ENCODE measurements at places on chromosomes 3 and 15. TPM values are rescaled to one million over a fixed set of nuclear protein-coding genes. Genes with fewer than 3 reads are reported as not detected.

DNA sequence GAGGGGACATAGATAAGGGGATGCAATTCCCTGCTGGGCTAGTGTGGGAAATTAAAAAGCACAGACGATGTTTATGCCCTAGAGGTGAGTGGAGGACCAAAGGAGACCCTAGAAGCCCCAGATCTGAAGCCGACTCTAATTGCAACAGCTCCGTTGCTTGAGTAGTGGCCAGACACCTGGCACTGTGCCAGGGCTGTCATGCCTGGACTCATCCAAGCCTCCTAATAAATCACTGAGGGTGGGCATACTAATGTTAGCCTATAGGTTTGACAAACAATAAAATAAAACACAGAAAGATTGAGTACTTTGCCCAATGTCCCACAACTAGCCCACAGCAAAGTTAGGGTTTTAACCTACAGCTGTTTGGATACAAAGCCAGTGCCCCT lies 25.4 kb upstream of the MRPS22 start:
- no peak for DNase-seq

The WDR93 gene
- not detected for total RNA-seq

- DNase-seq, result no peak
These were observed 11.2 kb downstream of the GCSAM start for GRCh38 chr3:112121577-112122547.

GRCh38 chr15:73617301-73617831 lies 15.8 kb downstream of the NPTN start:
- DNase-seq, result no peak

GRCh38 chr3:3648988-3649679 lies 150.1 kb upstream of the LRRN1 start:
- DNase-seq, result no peak

DNA sequence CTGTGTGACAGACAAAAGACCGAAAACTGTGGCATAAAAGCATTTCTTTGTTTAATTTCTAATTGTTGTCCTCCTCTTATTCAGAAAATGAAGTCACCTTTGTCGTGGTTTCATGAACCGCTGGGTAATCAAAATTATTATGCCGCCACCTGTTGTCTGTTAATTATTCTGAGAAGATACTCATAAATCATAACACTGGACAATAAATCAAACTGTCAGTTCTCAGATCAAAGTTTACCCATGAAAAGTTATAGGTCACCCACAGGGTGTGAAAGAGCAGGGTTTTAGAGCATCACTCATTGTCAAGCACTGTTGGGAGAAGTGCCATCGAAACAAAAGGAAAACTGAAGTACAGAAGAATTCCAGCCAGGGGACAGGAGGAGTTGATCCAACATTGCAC lies 474.3 kb downstream of the NR2F2 start:
- DNase-seq, result no peak

The FBXO40 gene
- not detected for total RNA-seq

The PIGZ gene
- 126 TPM for total RNA-seq

The ALS2CL gene
- 40.3 TPM for total RNA-seq

DNA sequence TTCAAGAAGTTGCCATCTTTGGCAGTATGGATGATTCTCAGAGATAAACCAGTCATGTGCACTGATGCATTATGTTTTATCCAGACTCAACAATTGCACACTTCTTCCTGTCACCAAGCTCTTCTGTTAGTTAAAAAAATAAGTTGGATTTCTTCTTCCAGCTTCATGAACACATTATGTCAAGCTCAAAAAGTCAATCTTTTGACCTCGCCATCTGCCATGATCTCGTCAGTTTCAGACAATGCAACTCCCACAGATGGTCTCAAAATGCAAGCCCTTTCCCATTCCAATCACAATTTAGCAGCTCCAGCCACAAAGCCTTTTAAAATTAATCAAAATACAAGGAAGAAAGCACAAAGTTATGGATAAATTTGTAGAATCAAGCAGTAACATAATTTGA lies 42.8 kb downstream of the TFDP2 start:
- no peak for DNase-seq

DNA sequence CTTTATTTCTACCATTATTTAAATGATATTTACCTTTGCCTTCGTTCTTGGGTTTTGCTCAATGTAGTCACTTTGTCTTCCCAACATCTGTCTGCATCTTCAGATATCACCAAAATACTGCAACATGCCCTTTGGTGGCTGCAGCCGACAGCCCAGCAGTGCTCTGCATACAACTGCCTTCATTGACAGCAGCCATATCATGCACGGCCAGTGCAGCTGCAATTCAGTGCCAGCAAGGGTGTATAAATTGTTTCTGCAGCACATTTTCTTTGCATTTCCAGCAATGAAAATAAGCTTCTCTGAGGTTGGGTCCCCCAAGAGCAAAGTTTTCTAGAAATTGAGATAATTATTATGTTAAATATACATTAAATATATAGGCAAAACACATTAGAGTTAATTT lies 6.0 kb upstream of the PLSCR5 start:
- DNase-seq, result no peak

GRCh38 chr15:74613953-74614743 lies 1.5 kb upstream of the CLK3 start:
- no peak for DNase-seq

DNA sequence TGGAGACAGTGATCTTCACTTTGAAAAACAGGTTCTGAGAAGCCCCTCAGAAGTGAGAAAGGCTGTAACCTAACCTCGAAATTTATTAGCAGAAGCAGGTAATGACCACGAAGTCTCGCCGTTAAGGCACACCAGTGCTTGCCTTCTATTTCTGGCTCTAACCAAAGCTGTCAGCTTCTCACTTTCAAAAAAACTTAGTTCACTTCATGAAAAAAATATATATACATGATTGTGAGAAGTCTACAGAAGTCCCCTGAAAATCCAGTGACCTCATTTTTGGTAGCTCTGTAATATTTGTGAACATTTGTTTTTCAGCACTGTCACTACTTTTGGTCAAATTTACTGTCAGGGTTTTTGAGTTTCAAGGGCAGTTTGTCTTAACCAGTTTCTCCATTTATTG lies 19.1 kb upstream of the AKAP13 start:
- DNase-seq, result no peak

GRCh38 chr3:37662785-37663184 lies 198.9 kb upstream of the CTDSPL start:
- no peak for DNase-seq

GRCh38 chr3:138019281-138020069 lies 9.5 kb downstream of the CLDN18 start:
- DNase-seq, result no peak

GRCh38 chr3:128950223-128950938 lies 43.5 kb downstream of the CFAP92 start:
- DNase-seq, result peak; percentile 16

DNA sequence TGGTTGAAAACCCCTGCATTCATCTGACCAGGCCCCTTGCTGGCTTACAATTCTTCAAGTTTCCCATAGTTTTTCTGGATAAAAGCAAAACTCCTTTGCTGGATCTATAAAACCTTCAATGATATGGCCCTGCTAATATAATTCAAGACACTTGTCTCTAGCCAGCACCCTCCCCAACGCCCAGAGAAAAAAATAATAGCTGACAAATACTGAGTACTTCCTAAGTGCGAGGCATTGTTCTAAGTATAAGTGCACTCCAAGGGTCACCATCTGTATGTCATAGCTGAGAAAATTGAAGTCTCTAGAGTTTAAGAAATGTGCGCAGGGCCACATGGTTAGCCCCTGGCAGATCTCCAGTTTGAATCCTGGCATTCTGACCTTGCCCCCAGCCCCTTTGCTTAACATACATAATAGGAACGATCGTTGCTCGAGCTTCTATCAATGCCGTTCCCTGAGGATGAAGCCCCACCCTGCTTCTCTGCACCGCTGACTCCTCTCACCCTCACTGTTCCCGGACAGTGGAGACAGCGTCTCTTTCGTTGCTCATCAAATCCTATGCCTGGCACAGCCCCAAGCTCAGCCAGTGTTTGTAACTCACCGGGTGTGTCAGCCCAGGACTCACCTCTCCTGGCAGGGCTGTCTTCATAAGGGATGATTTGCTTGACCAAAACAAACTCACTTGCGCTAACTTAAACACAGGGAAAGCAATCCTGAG lies 377.1 kb upstream of the PROK2 start:
- peak; percentile 56 for DNase-seq

DNA sequence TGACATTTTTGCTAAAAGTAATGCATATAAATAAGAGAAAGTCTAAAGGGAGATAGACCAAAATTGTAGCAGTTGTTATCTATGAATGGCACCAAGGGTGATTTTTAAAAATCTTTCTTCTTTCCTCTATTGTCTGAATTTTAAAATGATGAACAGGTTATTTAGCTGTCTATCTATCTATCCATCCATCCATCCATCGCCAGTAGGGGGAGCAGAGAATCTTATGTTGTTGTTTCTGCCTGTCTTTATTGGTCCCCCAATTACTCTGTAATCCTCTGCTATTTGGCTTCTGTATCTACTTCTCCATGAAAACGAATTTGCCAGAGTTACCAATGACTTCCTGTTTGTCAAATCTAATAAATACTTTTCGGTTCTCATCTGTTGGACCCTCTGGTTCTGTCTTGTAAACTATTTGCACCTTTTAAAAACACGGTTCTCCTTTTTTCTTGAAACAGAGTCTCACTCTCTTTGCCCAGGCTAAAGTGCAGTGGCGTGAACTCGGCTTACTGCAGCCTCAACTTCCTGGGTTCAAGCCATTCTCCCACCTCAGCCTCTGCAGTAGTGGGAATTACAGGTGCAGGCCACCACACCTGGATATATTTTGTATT lies 86.0 kb downstream of the ECT2 start:
- DNase-seq, result peak; percentile 45

DNA sequence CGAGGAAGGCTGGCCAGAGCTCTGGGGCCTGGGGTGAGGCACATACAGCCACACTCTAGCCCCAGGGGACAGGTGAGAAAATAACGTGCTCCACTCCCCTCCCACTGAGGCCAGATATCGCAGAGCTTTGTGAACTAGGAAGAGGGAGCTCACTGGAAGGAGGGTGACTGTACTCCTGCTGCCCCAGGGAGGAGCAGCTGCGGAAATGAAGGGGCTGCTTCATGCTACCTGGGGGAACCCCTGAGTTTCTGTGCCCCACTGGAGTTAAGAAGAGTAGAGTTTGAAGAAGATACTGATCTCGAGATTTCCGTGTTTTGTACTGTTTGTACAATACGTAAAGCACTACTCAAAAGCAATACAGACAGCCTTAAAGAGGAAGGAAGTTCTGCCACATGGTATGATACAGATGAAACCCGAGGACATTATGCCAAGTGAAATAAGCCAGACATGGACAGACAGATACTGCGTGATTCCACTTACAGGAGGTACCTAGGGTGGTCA lies 44.6 kb downstream of the CMTM6 start:
- no peak for DNase-seq

The UTS2B gene
- total RNA-seq, result not detected

The AHSG gene
- 1.9 TPM for total RNA-seq

GRCh38 chr3:18625085-18625484 lies 199.9 kb upstream of the SATB1 start:
- no peak for DNase-seq

The COL6A5 gene
- not detected for total RNA-seq

The SST gene
- 31.6 TPM for total RNA-seq

The REC114 gene
- not detected for total RNA-seq

The RTP1 gene
- not detected for total RNA-seq

The SNRPN gene
- total RNA-seq, result 24.7 TPM

The TM6SF1 gene
- 1.5 TPM for total RNA-seq

GRCh38 chr3:127644641-127645370 lies 15.8 kb downstream of the PODXL2 start:
- DNase-seq, result no peak

GRCh38 chr15:69315402-69316110 lies 16.8 kb downstream of the PAQR5 start:
- no peak for DNase-seq

The MEIS2 gene
- total RNA-seq, result 1.7 TPM

The ISY1 gene
- 32.8 TPM for total RNA-seq

GRCh38 chr3:34842706-34843480 lies 796.4 kb upstream of the ARPP21 start:
- DNase-seq, result no peak

GRCh38 chr15:67855842-67856241 lies 16.0 kb upstream of the RNU6-1 start:
- no peak for DNase-seq

DNA sequence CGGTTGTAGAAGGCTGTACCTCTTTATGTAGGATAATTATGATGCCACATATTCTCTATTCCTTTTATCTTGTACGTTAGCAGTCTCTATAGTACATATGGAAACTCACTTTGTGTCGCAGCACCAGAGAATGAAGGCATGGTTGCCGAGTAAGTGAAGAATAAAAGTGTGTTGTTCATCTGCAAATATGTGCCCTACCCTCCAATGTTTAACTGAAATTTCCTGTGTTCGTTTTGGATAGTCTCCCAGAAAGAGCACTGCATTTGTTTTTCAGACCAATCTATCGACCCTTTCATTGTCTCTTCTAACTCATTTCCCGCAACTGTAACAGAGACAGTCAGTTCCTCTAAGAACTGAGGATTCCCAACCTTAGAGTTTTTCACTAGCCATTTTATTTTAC lies 592.8 kb downstream of the TUSC7 start:
- no peak for DNase-seq

The DUOXA2 gene
- 30.2 TPM for total RNA-seq

The HDGFL3 gene
- total RNA-seq, result 16.2 TPM

The EOMES gene
- total RNA-seq, result 0.20 TPM

The USF3 gene
- 18.4 TPM for total RNA-seq

GRCh38 chr15:53869044-53869805 lies 109.0 kb upstream of the UNC13C start:
- DNase-seq, result no peak
